ENCODE measurements at places on chromosomes 3 and 15. TPM values are rescaled to one million over a fixed set of nuclear protein-coding genes. Genes with fewer than 3 reads are reported as not detected.

Gene UBL7
- total RNA-seq = 41.8 TPM

Gene FHIT
- total RNA-seq = 0.75 TPM

Gene CGNL1
- 0.55 TPM for total RNA-seq

Gene PAQR5
- total RNA-seq = 93.4 TPM

Gene FGF12
- 0.67 TPM for total RNA-seq

Gene CYP8B1
- total RNA-seq = not detected
